ENCODE measurements at places on chromosomes 7 and 10.

GRCh38 chr7:112334366-112334765 is 115.9 kb upstream of the IFRD1 start:
- DNase-seq: no peak

DNA sequence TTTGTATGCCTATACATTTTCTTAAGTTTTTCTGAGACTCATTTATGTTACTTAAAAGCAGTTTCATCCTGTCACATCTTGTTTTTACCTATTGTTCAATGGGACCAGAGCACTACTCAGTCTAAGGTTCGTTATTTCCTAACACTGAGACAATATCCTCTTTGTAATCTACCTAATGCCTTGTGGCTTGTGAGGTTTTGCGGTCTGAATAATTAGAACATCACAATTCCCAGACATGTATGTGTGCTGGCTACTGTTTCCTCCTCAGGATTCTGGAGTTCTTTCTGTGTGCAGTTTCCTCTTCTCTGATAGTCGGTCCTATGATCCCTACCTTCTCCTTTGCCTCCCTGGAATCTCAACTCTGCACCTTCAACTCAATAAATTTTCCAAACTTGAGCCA is 620.2 kb downstream of the ANKRD7 start:
- no peak for DNase-seq

DNA sequence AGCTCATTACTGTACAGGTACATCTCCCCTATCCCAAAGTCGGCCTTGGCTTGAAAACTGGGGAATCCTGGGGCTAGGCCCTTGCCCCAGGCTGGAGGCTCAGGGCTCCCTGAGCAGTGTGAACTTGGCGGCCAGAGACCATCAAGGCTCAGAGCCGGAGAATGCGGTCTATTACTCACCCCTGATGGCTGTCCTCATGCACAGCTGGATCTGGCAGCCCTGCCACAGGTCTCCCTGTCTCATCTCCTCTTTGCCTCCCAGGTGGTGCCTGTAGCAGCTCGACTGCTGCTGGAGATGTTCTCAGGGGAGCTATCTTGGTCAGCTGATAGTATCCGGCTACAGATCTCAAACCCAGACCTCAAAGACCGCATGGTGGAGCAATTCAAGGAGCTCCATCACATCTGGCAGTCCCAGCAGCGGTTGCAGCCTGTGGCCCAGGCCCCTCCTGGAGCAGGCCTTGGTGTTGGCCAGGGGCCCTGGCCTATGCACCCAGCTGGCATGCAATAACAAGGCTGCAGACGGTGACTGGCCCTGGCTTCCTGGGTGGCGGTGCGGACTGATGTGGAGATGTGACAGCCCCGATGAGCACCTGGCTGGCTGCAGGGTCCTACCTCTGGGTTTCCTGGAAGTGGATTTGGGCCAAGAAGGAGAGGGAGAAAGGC is 10.7 kb downstream of the IRF5 start:
- DNase-seq: no peak

GRCh38 chr10:100183481-100183880 is 2.3 kb downstream of the ERLIN1 start:
- DNase-seq: no peak

DNA sequence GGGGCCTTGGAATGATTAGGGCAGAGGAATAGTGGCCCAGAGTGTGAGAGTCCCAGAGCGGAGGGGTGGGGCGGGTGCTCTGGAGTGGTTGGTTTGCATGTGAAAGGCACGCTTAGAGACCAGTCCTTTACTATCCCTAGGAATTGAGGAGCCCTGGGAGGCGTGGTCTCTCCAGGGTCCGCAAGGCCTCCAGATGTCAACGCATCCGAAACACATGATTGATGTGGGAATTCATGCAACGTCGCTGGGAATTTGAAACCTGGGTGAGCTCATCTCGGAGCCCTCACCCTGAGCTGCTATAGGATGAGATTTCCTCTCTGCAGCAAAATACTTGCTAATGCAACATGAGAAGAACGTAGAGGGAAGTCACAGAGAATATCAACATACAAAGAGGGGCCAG is 51.2 kb downstream of the NPTX2 start:
- no peak for DNase-seq

DNA sequence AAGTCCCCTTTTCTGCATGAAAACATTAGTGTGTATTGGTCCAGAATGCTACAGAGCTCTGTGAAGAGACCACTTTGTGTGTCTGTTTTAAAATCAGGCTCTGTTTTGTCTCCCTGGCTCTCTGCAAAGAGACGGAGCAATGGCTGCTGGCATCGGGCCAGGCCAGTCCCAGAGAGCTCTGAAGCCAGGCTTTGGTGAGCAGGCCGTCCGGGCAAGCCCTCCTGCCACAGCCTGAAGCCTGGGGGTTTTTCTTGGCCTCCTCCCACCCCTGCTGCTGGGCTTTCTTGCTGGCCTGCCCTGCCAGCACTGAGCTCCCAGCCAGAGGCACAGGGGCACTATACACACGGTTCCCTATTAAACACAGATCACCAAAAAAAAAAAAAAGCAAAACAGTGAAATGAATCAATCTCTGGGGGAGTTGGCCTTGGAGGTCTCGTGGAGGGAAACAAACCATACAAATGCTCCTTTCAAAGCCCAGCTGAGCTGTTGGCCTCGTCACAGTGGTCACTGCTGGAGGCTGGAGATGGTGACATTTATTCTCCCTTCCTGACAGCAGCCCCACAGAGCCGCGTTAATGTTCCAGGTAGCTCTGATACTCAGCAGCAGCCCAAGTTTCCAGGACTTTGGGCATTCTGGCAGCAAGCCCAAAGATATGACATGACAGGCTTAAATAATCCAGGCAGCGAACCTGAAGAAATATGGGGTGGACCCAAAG is 237.2 kb downstream of the TCF7L2 start:
- DNase-seq: peak; percentile 39

GRCh38 chr10:110498087-110498981 is 627 bp downstream of the DUSP5 start:
- DNase-seq: peak; percentile 32

GRCh38 chr7:143016996-143017395 is 9.9 kb downstream of the OR9A2 start:
- no peak for DNase-seq

GRCh38 chr7:15921576-15921975 is 235.1 kb upstream of the MEOX2 start:
- no peak for DNase-seq

DNA sequence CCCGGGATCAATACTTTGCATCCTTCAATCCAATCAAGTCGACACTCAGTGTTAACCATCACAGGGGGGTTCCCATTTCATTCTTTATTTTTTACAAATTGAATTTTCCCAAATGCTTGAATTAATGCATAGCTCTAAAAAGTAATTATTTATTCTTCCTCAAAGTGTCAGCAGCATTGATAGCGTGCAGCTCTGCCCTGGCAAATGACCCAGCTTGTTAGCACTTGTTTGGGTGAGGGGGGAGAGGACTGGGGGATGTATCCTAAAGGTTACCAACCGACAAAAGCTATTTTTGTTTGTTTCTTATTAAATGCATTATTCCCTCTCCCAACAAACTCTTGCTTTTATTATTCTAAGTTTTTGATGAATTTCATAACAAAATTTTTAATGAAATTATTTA is 27.0 kb upstream of the ELMO1 start:
- no peak for DNase-seq
